ENCODE measurements at places on chromosomes 4 and X.

DNA sequence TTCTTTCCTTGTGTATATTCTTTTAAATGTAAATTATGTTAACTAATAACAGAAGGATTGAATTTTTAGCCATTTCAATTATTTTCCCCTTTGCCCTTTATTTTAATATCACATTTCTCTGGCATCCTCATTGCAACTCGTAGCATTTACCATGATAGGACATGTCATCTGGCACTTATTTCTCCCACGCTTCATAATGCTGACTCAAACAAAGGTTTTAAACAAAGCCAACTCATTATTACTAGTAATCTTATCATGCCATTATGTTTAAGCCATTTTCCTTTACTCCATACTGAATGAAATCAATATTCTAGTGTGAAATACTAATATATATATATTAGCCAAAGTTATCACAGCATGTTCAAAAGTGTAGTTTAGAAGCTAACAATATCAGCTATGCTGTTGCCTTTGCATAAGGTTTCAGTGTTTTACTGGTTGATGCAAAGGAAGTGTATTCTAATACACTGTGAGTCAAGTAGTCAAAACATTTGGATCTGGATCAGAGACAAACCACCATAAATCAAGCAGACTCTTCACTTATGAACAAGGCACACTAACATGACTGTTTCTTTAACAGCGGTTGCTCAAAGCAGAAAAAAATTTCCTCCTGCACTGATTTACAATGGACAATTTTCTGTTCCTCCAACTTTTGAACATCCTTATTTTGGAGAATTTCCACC, 281.6 kb downstream of the SLC7A11 start:
- no peak for DNase-seq

- no peak for DNase-seq
Measured at GRCh38 chr4:55921093-55921492, 27.7 kb upstream of the CEP135 start.

- no peak for DNase-seq
Measured at GRCh38 chrX:13697976-13698375, 9.0 kb downstream of the RAB9A start.

GRCh38 chrX:109360301-109360700, 121.6 kb downstream of the GUCY2F start:
- no peak for DNase-seq

DNA sequence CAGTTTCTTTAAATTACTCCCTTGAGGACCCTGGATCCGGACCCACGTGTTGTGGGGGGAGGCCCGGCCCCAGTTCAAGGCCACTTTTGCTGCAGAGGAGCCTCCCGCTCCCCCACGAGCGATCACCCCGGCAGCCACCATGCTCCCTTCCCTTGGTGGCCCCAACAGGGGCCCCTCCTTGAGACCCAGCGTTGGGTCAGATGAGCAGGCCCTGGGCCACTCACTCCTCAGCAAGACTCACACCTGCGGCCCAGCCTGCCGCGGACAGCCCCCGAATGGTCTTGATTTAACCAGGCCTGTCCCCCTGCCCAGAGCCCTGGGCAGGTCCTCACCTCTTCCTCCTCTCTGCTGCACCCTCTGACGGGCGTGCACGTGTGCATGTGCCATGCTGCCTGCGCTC, 4.3 kb downstream of the CPLX1 start:
- no peak for DNase-seq

DNA sequence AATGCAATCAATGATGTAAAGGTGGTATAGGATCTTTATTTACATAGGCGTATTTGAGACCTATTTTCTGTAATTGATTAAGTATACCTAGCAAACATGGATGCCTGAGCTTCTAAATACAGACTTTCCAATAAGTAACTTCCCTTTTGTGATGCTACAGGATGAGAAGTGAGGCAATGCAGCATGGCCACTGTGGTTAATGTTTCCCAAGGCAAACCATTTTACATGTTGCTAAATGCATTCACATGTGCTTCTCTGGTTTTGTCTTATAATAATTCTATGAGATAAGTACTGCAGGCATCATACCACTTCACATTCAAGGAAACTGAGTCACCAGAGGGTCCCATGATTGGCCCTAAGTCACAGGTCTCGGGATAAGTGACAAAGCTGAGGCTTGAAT, 35.7 kb upstream of the NKX3-2 start:
- no peak for DNase-seq

DNA sequence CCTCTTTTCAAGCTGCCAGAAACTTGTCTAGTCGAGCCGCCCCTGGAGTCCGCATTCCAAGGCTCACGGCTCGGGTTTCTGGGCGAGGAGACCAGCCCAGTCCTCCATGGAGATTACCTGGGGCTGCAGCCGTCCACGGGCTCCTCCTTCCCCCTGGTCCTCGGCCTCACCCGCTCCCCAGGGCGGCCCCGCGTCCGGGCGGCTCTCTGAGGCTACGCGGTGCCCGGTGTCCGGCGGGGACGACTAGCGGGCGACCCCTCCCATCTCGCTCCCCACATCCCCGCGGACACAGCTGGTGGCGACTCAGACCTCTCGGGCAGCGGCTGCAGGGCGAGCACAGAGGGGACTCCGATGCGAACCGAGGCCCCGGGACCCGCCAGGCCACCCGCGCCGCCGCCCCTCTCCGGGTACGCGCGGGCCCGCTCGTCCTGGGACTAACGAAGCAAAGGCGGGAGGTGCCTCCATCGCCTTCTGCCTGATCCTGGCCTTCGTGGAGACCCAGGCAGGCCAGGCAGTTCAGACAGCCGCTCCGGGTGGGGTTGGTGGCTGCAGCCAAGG, 159.4 kb downstream of the TRAM1L1 start:
- DNase-seq, result no peak
